ENCODE measurements at places on chromosomes 13 and 19. TPM values are rescaled to one million over a fixed set of nuclear protein-coding genes. Genes with fewer than 3 reads are reported as not detected.
A peak's percentile ranks its signal among the peaks of the same experiment; 100 is the strongest.

DNA sequence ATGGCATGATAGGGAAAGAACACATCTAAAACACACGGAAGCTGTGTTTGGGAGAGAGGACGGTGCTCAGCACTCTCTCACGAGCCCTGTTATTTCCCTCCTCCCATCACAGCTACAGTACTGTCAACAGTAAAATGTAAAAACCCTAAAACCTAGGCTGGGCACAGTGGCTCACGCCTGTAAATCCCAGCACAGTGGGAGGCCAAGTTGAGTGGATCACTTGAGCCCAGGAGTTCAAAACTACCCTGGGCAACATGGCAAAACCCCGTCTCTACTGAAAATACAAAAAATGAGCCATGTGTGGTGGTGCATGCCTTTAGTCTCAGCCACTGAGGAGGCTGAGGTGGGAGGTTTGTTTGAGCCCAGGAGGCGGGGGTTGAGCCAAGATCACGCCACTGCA lies 54.8 kb downstream of the FOXO1 start:
- DNase-seq, result no peak

DNA sequence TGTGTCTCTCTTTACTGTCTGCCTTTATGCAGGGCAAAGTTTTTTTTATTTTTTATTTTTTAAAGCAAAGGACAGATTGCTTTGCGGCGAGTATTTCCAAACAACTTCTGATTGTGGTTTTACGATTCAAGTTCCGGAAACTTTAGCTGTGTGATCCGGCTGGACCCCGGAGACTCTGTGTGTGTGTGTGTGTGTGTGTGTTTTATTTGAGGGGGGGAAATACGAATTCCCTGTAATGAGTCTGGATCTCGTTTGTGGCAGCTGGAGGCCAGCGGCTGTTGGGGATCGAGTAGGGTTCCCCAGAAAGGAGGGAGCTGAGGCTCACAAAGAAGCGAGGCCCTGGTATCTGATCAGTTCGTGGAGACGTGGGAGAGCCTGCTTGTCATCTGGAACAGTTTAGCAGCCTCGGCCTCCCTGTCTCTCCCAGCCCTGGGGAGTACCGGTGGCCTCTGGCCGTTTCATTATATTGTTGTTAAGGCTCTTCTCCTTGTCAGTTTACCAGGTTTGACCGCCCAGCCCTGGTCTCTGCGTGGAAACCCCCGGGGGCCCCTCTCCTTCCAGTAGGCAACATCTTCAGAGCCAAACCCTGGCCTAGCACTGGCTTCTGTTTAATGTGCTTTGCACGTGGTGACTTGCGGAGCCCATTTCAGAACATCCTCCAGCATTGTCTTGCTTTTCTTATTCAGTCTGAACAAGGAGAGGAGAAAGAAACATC lies 1.3 kb downstream of the FARP1 start:
- DNase-seq, result no peak

DNA sequence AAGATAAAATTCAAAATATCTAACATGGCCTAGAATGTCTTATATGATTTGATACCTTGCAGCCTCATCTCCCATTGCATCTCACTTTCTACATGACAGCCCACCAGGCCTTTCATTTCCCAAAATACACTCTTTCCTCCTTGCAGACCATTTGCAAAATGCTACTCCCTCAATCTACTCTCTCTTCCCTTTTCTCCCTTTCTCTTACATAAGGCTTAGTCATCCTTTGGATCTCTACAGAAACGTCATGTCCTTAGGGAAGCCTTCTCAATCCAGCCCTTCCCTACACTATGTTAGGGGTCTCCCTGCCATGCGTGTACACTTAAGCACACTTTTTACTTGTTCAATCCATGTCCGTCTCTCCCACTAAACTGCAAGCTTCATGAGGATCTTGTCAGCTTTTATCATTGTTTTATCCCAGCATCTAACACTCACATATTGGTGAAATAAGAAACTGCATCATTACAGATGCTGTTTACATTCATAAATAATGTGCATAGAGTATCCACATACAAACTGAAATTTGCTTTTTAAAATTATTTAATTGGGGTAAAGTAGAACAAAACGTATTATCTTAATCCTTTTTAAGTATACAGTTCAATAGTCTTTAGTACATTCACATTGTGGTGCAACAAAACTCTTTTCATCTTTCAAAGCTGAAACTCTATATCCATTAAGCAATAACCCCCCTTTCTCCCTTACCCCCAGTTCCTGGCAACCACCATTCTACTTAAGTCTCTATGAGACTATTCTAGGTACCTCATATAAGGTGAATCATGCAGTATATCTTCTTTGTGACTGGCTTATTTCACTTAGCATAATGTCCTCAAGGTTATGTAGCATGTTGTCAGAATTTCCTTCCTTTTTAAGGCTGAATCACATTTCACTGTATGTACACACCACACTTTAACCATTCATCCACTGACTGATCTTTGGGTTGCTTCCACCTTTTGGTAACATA lies 11.5 kb upstream of the WBP4 start:
- DNase-seq, result no peak

GRCh38 chr19:18650468-18651041 lies 13.7 kb downstream of the KLHL26 start:
- DNase-seq, result no peak

GRCh38 chr13:42498521-42498920 lies 75.4 kb upstream of the TNFSF11 start:
- DNase-seq, result no peak

DNA sequence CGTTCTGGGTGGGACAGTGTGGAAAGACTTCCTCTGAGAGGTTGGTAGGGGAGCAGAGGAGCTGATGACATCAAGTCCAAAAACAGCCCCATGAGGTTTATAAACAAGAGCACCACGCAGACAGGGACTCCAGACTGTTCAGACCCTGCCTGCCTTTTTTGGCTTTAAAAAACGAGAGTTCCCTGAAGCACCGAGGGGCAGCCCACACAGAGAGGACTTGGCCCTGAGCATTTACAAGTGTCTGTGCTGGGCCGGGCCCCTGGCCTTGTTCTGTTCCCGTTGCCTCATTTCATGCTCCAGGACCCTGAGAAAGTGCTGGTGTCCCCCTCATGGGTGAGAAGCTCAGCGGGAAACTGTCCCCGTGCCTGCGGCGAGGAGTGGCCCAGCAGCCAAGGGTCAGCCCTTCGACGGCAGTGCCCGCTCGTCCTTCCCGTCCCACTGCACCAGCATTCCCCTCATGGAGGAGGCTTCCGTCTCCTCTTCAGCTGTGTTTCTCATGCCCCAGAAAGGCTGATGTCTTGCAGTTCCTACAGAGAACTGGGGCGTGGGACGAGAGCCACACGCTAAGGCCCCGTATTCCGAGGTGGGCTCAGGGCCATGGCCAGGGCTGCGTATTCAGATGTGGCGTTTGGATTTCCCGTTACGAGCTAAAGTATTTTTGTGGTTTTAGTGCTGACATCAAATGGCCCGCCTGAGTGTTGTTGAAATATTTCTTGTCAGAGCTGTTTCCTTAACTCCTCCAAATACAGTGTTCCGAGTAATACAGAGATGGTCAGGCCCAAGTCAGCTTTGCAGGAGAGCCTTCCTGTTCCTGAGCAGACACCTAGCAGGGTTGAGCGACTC lies 93.5 kb downstream of the ATP11A start:
- no peak for DNase-seq

DNA sequence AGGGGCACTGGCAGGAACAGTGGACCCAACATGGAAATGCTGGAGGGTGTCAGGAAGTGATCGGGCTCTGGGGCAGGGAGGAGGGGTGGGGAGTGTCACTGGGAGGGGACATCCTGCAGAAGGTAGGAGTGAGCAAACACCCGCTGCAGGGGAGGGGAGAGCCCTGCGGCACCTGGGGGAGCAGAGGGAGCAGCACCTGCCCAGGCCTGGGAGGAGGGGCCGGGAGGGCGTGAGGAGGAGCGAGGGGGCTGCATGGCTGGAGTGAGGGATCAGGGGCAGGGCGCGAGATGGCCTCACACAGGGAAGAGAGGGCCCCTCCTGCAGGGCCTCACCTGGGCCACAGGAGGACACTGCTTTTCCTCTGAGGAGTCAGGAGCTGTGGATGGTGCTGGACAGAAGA lies 4.1 kb downstream of the KLK2 start:
- no peak for DNase-seq

- DNase-seq, result peak; percentile 35
These were observed 412.1 kb downstream of the KLF12 start for GRCh38 chr13:73722120-73722519.

SPRED3 gene
- total RNA-seq, result 1.6 TPM

ZNF616 gene
- 8.7 TPM for total RNA-seq
